CD4-positive, alpha-beta T cell treated with Interferon gamma for 1 hour (primary cell): ENCODE measurements at places on chromosomes 6 and 20.

DNA sequence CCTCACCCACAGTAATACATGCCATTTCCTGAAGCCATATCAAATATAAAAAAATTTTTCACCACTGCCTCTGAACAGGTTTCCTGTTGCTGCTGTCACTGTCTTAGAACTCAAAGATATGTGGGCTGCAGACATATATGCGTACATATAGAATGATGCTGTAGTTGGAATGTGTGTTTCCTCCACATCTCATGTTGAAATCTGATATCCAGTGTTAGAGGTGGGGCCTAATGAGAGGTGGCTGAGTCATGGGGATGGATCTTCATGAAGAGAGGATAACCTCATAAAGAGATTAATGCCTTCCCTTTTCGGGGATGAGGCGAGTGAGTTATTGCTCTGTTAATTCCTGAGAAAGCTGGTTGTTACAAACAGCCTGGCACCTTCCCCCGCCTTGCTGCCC lies 7.7 kb upstream of the SCP2D1 start:
- no peak for DNase-seq

- no peak for DNase-seq
Measured at GRCh38 chr20:43983904-43984361, 69.3 kb downstream of the TOX2 start.

- no peak for DNase-seq
Measured at GRCh38 chr6:49911252-49911651, 44.9 kb upstream of the CRISP1 start.

DNA sequence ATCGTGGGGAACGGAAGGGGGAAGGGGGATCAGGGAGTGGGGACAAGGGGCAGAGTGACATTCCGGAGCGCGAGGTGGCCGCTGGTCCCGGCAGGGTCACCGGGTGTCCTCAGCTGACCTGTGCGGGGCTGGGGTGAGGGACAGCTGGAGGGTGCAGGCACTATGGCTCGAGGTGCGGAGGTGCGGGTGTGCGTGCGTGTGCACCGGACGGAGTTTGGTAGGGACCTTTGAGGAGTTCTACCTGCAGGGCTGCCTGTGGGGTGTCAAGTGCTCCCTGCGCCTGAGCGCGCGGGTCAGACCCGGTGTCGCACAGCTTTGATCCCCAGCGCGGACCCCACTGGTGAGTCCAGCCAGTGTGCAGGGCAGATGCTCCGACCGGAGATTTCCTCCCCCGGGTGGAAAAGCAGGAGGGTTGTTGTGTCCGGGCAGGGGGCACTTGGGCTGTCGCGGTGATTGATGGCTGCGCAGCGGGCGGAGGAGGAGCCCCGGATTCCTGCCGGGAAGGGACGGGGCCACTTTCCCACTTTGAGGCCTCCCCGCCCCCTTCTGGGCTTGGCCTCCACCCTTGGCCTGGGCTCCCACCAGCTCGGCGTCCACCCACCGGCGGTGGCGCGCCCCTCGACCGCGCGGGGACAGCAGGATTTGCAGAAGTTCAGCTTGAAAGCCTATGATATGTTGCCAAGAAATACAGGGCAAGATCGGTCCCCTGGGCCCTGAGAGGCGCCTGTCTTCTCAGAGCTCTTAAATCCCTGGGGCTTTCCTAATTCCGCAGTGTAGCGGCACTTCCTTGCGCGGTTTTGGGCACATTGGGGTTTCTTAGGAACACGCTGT lies 658 bp downstream of the RIN2 start:
- no peak for DNase-seq

- DNase-seq, result no peak
Measured at GRCh38 chr20:62549029-62549428, 73.2 kb upstream of the GATA5 start.

- no peak for DNase-seq
Measured at GRCh38 chr20:12554426-12554825, 454.3 kb upstream of the SPTLC3 start.

DNA sequence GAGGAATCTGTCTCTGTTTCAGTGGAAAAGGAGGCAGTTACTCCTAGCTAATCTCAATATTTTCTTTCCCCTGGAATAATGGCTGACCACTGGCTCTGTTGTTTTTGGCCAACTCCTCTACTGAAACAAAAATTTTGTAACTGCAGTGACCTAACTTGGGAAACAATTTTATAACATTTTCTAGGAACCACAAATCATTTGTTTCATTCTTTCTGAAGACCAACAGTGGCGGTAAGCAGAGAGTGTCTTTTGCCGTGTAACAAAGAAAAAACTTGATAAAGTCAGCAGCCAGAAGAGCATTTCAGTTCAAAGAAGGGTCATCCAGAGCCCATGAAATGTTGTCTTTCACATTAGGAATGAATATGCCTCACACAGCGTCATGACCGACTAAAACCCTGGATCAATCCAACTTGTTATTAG lies 11.8 kb upstream of the BFSP1 start:
- DNase-seq, result no peak

GRCh38 chr20:41179961-41180360 lies 42.6 kb downstream of the PLCG1 start:
- no peak for DNase-seq

GRCh38 chr6:39980839-39981580 lies 46.7 kb upstream of the MOCS1 start:
- DNase-seq, result no peak

- DNase-seq, result peak; percentile 52
Measured at GRCh38 chr6:14635195-14635594, 517.6 kb downstream of the CD83 start.

DNA sequence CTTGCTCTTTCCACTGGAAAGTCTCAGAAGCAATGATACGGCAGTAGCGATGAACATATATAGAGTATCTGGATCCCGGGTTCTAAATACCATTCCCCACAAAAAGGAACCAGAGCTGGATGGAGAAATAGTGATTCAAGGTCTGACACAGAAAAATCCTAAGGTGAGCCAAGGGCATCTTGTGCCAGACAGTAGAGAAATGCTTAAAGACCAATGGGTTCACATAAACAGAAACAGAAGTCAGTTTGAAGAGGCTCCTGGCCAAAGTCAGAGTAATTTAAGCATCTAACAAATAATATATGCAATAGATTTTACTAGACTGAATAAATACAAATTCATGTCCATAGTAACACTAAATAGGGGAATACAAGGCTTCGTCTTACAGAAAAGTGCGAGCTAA lies 54.7 kb downstream of the RGS17 start:
- DNase-seq, result no peak

DNA sequence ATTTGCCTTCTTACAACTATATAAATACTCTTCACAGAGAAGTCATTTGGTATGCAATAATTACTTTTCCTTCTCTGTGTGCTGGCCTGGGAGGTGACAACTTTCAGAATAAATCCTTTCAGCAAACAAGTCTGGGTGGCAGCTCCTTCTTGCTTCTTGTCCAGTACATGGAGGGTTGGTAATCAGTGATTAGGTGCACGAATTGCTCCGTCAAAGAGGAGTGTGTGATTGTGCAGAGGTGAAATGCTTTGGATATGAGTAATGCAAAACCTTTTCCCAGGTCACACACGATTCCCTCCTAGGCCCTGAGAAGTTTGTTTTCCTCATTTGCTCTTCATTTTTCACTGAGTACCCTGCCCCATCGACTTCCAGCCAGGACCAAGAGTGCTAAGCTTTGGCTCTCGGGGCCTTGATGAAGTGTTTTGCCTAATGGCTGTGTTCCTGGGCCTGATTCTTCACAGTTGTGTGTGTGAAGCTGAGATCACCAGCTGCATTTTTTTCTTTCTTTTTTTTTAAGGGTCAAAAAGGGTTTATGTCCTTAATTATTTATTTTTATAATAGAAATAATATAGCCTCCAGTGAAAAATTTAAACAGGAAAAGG lies 216.5 kb downstream of the ZMYND8 start:
- no peak for DNase-seq

GRCh38 chr6:163418311-163419029 lies 4.0 kb downstream of the QKI start:
- no peak for DNase-seq

DNA sequence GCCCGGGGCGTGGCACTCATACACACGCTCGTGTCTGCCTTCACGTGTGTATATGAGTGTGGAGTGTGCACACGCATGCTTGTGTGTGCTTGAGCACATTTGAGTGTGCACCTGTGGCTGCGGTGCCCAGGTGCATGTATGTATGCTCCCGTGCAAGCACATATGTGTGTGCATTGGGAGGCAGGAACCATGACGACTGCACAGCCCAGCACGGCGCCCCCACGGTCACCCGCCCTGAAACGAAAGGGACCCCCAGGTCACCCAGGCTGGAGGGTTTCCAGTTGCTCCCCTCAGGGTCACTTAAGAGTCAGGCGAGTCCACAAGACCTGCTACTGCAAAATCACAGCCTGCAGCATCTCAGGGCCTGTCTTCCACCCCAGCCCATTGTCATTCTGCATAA lies 94.7 kb downstream of the YTHDF1 start:
- no peak for DNase-seq

DNA sequence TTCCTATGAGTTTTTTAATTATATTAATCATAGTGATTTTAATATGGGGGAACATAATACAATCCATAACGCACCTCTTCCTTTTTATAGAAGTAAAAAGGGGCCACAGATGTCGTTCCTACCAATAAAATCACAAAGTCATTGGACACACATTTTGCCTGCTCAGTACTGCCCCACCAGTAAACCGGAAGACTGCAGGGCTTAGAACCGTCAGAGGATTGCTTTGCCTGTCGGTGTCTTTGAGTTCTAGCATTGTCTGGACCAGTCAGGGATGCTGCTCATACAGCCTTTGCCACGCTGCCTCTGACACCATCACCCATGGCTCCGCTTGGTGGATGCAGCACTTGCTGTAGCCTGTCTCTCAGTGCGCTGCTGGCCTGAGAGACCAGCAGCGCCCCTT lies 853.6 kb downstream of the C6orf118 start:
- DNase-seq, result no peak

- no peak for DNase-seq
Measured at GRCh38 chr20:24918579-24919566, 30.2 kb upstream of the CST7 start.

- no peak for DNase-seq
Measured at GRCh38 chr6:160259598-160259997, 977 bp upstream of the SLC22A2 start.

DNA sequence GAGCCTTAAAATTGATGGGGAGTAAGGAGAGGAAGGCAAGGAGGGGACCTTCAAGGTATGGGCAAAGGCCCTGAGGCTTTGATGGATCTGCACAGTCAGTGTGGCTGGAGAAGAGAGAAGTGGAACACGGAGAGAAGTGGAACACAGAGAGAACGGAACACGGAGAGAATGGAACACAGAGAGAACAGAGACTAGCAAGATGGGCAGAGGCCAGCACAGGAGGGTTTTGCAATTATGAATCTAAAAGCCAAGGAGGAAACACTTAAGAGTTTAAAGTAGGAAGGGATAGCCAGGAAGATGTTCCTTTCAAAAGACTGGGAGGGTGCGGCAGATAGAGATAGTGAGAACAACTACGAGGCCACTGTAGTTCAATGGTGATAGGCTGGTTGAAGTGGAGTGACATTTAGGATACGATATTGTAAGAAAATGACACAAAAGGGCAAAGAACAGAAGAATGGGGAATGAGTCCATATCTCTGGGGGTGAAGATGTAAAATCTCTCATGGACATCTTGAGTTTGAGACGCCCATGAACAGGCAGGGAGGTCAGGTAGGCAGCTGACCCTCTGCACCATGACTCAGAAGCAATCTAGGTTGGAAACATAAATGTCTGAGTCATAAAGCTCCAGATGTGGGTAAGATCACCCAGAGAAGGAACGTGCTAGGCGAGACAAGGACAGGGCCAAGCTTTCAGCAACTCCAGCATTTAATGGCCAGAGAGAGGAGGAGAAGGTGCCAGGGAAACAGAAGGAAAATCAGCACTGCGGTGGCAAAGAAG lies 25.4 kb downstream of the ZMYND8 start:
- DNase-seq, result no peak

DNA sequence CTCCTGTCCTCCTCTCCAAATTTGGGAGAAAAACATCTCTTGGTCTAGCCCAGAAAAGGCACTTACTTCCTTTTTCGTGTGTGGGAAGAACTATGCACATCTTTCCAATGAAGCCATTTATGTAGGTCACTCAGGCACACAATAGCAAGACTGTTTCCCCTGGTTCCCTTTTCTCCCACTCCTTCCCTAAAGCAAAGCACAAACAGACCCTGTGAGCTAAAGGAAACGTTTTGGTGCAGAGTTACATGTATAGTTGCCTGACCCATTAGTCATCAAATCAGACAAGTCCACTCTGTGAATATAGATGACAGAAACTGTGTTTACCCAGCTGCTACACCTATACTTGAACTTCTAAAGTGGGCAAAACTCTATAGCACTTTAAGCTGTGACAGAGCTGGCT lies 474.6 kb downstream of the COL12A1 start:
- no peak for DNase-seq

- DNase-seq, result peak; percentile 55
Measured at GRCh38 chr20:3101737-3102574, 17.4 kb upstream of the AVP start.

- no peak for DNase-seq
Measured at GRCh38 chr6:147752689-147753403, 244.4 kb downstream of the SAMD5 start.

DNA sequence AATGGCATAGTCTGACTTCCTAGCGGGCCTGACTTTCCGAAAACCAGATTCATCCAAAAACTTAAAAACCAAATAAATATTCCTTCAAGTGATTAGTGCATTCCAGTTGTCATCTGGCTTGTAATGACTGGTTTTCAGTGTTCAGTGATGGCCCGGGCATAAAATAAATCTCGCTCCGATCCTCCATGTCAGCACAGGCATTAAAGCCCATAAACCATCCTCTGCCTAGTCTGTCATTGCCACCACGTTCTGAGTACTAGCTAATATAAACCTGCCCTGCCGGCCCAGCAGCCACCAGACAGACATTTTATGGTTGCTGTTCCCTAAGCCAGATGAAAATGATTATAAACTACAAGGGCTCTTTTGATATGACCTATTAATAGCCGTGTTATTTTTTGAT lies 232.3 kb upstream of the GMDS start:
- no peak for DNase-seq

DNA sequence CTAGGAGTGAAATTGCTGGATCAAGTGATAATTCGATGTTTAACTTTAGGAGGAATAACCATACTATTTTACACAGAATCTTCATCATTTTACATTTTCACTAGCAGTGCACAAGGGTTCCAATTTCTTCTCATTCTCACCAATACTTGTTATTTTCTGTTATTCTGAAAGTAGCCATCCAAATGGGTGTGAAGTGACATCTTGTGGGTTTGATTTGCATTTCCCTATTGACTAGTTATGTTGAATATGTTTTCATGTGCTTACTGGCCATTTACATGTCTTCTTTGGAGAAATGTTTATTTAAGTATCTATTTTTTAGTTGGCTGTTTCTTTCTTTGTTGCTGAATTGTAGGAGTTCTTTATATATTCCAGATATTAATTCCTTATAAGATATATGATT lies 164.3 kb downstream of the CD109 start:
- DNase-seq, result no peak
